Fibroblast of upper back skin (primary cell): ENCODE measurements at places on chromosomes 3 and 15.

- no peak for DNase-seq
Observed at GRCh38 chr3:192817506-192817905, 90.2 kb upstream of the FGF12 start.

- DNase-seq, result no peak
Observed at GRCh38 chr3:104291878-104292277, 1074.8 kb upstream of the ALCAM start.

DNA sequence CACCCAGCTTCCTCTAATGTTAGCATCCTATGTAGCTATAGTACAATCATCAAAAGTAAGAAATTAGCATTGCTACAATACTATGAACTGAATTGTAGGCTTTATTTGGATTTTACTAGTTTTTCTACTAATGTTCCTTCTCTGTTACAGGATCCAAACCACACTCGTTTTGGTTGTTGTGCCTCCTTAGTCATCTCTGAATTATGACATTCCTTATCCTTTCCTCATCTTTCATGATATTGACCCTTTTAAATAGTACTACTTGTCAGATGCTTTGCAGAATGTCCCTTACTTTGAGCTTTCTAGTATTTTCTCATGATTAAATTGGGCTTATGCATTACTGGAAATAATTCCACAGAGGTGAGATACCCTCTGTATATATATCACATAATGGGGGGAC lies 265.4 kb downstream of the VPS13C start:
- DNase-seq, result peak; percentile 61

GRCh38 chr3:120498556-120499346 lies 48.0 kb upstream of the FSTL1 start:
- peak; percentile 99 for DNase-seq

GRCh38 chr3:134879990-134880389 lies 84.9 kb downstream of the EPHB1 start:
- no peak for DNase-seq

GRCh38 chr15:88739541-88739940 lies 63.7 kb upstream of the ACAN start:
- DNase-seq, result no peak

- DNase-seq, result no peak
Observed at GRCh38 chr3:11479221-11479620, 164.5 kb downstream of the VGLL4 start.

DNA sequence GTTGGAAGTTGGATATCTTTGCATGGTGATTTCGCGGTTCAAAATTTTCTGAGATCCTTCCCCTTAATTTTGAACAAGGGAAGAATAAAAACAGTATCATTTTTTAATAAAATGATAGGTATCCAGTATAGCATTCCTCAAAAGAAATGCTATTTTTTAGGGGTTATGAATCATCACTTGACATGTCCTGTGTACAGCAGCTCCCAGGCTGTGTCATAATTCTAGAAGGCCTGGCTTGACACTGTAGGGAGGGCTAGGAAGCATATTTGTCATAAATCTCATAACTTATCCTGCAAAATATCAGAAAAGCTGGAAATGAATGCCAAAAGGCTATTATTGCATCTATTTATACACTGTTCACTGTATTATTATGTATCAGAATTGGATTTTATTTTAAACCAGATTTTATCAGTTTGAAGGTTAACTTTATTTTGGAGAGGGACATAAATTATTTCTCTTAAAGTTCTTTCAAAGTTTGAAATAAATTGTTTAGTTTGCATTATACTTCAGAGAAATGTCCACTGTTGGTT lies 539.1 kb upstream of the ROBO2 start:
- DNase-seq, result peak; percentile 61

DNA sequence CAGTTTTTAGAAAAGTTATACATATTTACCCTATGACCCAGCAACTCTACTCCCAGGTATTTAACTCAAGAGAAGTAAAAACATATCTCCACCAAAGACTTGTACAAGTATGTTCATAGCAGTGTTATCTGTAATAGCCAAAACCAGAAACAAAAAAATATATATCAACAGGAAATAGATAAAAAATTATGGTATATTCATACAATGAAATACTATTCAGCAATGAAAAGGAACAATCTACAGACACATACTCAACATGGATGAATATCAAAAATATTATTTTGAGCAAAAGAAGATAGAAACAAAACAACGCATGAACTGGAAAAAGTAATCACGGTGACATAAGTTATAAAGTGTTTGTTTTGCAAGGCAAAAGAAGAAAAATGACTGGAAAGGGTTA lies 72.4 kb downstream of the VPS13C start:
- DNase-seq, result no peak

GRCh38 chr15:74228723-74229081 lies 7.4 kb upstream of the CCDC33 start:
- DNase-seq, result no peak

DNA sequence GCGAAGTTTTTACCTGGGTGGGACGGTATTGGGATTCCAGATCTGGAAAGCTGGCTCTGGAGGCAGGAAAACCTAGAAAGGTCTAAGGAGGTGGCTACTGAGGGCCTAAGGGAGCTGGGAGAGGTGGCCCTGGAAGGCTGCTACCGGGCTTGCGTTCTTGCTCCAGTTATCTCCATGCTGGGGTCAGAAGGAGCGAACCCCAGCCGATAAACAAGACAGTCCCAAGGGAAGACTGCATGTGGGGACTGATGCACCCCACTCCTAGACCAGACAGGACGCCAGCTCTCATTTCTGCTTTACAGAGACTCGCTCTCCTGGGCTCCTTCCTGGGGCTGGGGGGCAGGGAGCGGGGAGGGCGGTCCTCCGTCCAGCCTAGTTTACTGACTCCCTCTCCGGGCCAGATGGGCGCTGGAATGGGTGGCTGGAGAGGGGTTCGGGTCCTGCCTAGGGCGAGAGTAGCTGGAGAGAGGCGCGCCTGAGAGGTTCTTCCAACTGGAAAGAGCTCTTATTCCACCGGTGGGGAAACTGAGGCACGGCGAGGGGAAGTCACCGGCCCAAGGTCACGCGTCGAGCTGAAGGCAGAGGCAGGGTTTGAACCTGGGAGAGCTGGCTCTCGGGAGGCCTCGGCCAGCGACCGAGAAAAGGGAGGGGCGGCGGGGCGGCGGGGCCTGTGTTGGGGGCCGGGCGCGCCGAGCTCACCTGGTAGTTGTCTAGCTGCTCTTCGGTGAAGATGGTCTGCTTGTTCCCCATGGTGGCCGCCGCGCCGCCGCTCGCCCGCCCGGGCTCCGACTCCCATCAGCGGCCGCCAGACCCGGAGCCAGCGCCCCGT lies 565 bp downstream of the CIB2 start:
- DNase-seq, result no peak

- peak; percentile 60 for DNase-seq
Observed at GRCh38 chr15:40859206-40859851, 14.7 kb downstream of the RHOV start.

DNA sequence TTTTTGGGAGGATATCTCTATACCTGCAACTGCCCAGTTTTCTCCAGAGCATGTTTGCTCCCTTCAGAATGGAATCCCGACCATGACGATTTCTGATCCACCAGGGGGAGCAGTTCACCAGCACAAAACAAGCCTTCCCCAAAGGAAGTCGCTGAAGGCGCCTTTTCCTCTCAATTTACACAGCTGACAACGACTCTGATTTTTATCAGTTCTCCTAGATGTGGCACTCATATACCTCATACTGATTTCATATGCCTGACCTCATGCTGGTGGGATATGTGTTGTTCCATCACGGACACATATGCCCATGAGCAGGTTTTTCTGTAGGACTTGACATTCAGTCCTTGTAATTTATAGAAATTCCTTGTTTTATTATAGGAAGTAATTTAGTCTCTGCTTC lies 1028.2 kb downstream of the MCTP2 start:
- DNase-seq, result peak; percentile 76

DNA sequence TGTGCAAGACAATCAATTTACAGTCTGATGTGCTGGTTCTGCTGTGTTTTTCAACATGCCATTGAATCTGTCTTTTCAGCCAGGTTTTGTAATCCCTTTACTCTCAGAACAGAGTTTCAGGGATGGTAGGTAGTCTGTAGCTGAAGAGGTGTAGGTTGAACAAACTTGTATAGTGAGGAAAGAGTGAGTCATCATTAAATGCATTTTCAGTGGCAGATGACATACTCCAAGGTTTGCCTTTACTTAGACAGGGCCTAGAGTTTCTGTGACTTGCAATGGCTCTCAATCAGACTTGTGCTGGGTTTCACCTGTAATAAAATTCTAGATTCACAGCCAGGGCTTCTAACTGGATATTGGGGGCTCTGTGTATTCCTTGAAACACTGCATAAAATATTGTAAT lies 94.6 kb downstream of the CYP19A1 start:
- no peak for DNase-seq

- no peak for DNase-seq
Observed at GRCh38 chr3:177443469-177443868, 246.2 kb upstream of the TBL1XR1 start.

- DNase-seq, result no peak
Observed at GRCh38 chr3:145798696-145799537, 362.1 kb downstream of the PLOD2 start.

- no peak for DNase-seq
Observed at GRCh38 chr15:70815604-70816003, 38.4 kb downstream of the LARP6 start.

GRCh38 chr15:59686389-59686788 lies 2.7 kb downstream of the BNIP2 start:
- no peak for DNase-seq

GRCh38 chr3:176351408-176351807 lies 845.9 kb downstream of the TBL1XR1 start:
- peak; percentile 66 for DNase-seq

DNA sequence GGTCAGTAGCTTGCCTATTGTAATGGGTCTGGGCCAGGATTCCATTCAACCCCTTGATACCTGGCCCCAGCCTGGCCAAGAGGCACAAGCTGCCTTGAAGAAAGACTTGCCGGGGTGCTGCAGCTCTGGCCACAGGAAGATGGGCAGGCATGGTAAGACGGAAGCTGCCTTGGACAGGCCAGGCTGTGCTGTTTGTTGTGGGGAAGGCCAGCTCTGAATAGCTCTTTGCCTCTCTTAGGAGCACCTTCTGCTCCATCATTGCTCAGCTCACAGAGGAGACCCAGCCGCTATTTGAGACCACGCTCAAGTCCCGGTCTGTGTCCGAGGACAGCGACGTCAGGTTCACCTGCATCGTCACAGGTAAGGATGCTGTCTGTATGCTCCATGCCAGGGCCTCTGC lies 10.1 kb downstream of the ALPK3 start:
- no peak for DNase-seq

GRCh38 chr3:101813817-101814440 lies 34.9 kb downstream of the NXPE3 start:
- DNase-seq, result peak; percentile 37
